ENCODE measurements at places on chromosomes 3 and 15. TPM values are rescaled to one million over a fixed set of nuclear protein-coding genes. Genes with fewer than 3 reads are reported as not detected.

Gene PRRT3
- 0.57 TPM for total RNA-seq

Gene C3orf85
- not detected for total RNA-seq

Gene DLEC1
- total RNA-seq = not detected

Gene P2RY1
- under 0.01 TPM for total RNA-seq

Gene GRM2
- not detected for total RNA-seq

Gene FEM1B
- 19.1 TPM for total RNA-seq

Gene WDR72
- 0.17 TPM for total RNA-seq

Gene PPCDC
- 32.1 TPM for total RNA-seq

Gene TGM4
- 0.17 TPM for total RNA-seq

Gene TSEN2
- total RNA-seq = 22.2 TPM
